ENCODE measurements at places on chromosomes 3 and 15.

GRCh38 chr3:66397745-66398144 lies 103.1 kb downstream of the LRIG1 start:
- H3K27ac ChIP-seq: no peak overlapping the region
- DNase-seq: no peak
- H3K27me3 ChIP-seq: no peaks in the 10 kb centered on the region
- peaks cover 24% of the 10 kb centered on the region for H3K4me1 ChIP-seq

DNA sequence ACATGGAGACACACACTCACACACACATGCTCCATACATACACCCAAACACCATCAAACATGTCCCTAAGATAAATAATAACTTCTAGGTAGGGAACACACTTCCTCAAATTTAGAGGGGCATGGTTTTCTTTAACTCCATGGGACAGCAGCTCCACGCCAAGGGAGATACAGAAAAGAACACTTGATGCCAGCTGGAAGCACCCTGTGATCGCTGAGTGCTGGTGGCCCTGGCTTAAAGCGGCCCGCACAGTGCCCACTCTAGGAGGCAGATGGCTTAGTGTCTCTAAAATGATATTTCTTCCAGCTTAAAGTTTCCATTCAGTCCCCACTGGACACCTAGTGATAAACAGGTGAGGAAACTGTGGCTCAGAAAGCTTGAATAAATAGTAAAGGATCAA lies 232.9 kb downstream of the UACA start:
- H3K36me3 ChIP-seq: no peaks in the 10 kb centered on the region
- H3K27me3 ChIP-seq: no peaks in the 10 kb centered on the region
- no peak overlapping the region for H3K27ac ChIP-seq
- peaks cover 43% of the 10 kb centered on the region for H3K4me1 ChIP-seq
- H3K4me3 ChIP-seq: no peak overlapping the region
- no peak for DNase-seq

- H3K36me3 ChIP-seq: peaks cover 26% of the 10 kb centered on the region
- H3K4me3 ChIP-seq: no peak overlapping the region
- H3K4me1 ChIP-seq: no peaks in the 10 kb centered on the region
- no peaks in the 10 kb centered on the region for H3K27me3 ChIP-seq
- DNase-seq: no peak
- no peak overlapping the region for H3K27ac ChIP-seq
Observed at GRCh38 chr3:8937064-8938020, 25.9 kb downstream of the RAD18 start.

DNA sequence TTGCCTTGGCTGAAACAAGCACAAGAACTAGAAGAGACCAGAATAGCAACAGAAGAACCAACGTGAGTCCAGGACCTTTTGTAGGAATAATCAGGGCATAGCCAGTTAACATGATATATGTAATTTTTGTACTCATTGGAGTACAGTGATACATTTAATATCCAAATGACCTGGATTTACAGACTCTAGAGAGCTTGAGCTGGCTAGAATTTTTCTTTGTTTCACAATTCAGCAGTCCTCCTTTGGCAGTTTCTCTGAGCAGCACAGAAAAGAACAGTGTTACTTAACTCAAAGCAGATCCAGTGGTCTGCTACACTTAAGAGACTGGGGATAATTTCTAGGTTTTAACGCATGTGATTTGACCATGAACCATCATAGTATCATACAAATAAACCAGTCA lies 245.7 kb downstream of the ADAMTSL3 start:
- H3K27ac ChIP-seq: no peak overlapping the region
- no peaks in the 10 kb centered on the region for H3K4me1 ChIP-seq
- no peaks in the 10 kb centered on the region for H3K27me3 ChIP-seq

DNA sequence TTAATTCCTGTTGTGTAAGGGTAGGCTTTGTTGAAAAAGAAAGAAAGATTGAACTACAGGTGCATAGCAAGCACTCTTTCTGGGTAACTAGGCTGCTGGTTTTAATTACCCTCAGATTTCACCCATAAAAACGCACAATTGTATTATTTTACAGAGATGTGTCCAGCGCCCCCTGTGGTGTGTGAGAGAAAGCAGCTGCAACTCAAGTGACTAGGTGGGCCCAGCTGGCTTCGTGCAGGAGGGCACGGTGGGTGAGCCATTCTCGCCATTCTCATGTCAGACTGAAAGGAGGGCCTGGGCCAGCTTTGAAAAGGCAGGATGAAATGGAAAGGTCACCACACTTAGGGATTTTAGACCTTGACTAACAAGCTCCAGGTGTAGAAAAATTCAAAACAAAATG lies 122.6 kb downstream of the LRIG1 start:
- no peaks in the 10 kb centered on the region for H3K27me3 ChIP-seq
- DNase-seq: peak; percentile 75
- H3K4me3 ChIP-seq: no peak overlapping the region
- no peak overlapping the region for H3K27ac ChIP-seq

DNA sequence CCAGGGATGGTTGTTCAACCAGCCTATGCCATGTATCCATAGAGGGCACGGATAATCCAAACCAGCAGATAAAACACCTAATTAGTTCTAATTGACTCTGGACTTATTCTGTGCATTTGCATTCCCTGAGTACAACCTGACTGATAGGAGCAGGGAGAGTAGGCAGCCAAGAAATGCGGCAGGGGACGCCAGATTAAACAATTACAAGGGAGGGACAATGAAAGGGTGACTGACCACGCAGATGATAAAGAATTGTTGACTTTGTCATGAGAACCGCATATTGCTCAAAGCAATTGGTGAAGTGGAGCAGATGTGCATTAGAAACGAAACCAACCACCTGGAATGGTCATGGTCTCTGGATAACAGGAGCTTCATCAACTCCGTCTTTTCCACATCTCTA lies 369.1 kb upstream of the FRG2C start:
- no peaks in the 10 kb centered on the region for H3K27me3 ChIP-seq
- H3K4me3 ChIP-seq: no peak overlapping the region
- H3K4me1 ChIP-seq: no peaks in the 10 kb centered on the region
- no peak overlapping the region for H3K27ac ChIP-seq
- DNase-seq: no peak

GRCh38 chr15:96360581-96361308 lies 30.2 kb downstream of the NR2F2 start:
- H3K27me3 ChIP-seq: peaks cover 84% of the 10 kb centered on the region
- H3K4me3 ChIP-seq: no peak overlapping the region
- no peaks in the 10 kb centered on the region for H3K36me3 ChIP-seq
- no peak overlapping the region for H3K27ac ChIP-seq
- peaks cover 18% of the 10 kb centered on the region for H3K4me1 ChIP-seq

DNA sequence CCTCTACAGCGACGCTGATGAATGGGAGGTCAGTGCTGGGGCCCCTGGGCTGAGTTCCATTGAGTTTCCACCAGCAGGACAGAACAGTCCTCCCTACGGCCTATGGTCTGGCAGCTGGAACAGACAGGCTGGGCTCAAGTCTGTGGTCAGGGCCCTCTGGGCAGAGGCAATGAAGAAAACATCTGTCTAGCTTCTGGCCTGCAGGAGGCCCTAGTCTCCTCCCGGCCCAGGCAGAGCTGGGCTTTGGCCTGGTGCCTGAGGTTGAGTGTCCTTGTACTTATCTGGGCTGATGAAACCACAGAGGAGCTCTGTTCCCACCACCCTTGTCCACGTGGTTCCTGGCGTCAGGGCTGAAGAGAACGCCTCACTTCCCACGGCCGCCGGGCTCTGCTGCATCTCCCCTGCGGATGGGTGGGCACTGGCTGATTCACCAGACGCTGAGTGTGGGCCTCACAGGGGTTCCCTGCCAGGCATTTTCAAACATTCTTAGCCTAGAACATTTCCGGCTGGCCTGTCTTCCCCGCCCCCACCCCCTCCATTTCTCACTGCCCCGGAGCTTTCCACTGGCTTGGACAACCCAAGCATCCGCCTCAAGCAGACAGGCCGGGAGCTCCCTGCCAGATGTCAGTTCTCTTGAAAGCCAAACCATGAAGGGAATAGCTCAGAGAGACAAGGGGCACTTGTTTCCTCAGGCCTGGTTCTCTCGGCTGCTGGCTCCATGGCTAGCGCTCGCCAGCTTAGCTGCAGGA lies 20.3 kb downstream of the PPCDC start:
- peak overlapping the region; percentile 96 for H3K27ac ChIP-seq
- no peak overlapping the region for H3K4me3 ChIP-seq
- peaks cover 67% of the 10 kb centered on the region for H3K4me1 ChIP-seq
- H3K36me3 ChIP-seq: peaks cover 4% of the 10 kb centered on the region

- peaks cover 8% of the 10 kb centered on the region for H3K4me1 ChIP-seq
- peak overlapping the region; percentile 13 for H3K27ac ChIP-seq
- no peaks in the 10 kb centered on the region for H3K27me3 ChIP-seq
- DNase-seq: no peak
- no peaks in the 10 kb centered on the region for H3K36me3 ChIP-seq
- no peak overlapping the region for H3K4me3 ChIP-seq
Observed at GRCh38 chr3:5140230-5140621, 18.1 kb downstream of the ARL8B start.

Data from natural killer cell (primary cell).